T-cell (primary cell): ENCODE measurements at places on chromosomes 11 and 22.

DNA sequence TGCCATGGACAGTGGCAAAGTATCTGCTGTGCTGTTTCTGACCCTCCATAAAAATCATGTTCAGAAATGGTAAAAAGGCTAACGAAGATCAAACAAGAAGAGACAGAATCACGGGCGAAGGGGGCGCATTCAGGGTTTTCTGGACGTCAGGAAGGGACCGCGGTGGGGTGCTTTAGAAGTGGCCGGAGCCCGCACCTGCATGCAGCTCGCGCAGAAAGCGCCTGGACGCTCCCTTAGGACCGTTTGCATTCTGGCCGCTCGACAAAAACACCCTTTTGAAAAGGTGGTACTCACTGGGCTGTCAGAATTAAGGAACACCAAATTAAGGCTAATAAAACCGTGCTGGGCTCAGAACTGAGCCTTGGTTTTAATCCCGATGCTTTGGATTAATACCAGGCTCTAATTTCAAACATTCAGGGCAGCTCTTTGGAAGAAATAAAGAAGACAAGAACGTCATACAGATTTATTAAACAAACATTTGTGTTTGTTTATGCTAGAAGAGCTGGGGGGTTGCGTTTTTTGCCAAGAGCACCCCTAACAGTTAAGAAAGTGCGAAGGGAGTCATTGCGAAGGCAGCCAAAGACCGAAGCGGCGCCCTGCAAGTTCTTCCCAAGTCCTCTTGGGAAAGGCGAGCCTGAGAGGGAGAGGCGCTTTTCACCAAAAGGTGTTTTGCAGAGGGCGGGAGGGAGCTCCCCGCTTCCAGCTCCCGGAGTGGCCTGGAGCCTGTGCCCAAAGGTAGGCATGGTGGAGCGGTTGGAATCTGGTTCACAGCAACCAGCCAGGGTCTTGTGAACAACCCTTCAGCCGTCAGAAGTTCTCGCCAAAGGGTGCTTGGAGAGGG lies 47.7 kb upstream of the DBX1 start:
- DNase-seq, result no peak

DNA sequence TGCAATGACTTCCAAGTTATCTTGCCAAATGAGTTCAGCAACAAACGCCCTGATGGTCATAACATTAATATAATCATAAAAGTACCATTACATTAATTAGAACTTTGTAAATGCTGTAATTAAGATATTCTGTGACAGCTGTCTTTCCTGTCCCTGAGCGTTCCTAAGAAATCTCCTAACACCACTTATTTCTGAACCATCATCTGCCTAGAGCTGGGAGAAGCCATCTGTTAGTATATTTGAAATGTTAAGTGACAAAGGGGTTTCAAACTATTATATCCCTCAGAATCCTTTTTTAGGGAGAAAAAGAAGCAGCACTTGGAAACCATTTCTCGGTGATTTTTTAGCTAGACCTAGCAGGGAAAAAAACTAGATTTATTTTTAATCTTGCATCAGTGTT lies 657.5 kb downstream of the FAM181B start:
- no peak for DNase-seq

GRCh38 chr11:71470946-71471345 lies 17.9 kb downstream of the NADSYN1 start:
- no peak for DNase-seq

GRCh38 chr11:60941371-60942119 lies 10.4 kb downstream of the SLC15A3 start:
- DNase-seq, result no peak

GRCh38 chr11:72293391-72293790 lies 49.4 kb upstream of the PHOX2A start:
- DNase-seq, result no peak

- DNase-seq, result no peak
Observed at GRCh38 chr11:26867286-26867685, 126.6 kb upstream of the FIBIN start.

GRCh38 chr22:46734830-46735453 lies 3.1 kb downstream of the CERK start:
- peak; percentile 65 for DNase-seq
